Activated CD8-positive, alpha-beta memory T cell treated with anti-CD3 and anti-CD28 coated beads for 1 hour (primary cell): ENCODE measurements at places on chromosomes 3 and 15.

- no peak for DNase-seq
Measured at GRCh38 chr3:139611528-139611927, 66.2 kb downstream of the NMNAT3 start.

GRCh38 chr3:71597286-71597685 is 13.8 kb upstream of the FOXP1 start:
- no peak for DNase-seq

GRCh38 chr15:68991723-68992122 is 22.8 kb upstream of the NOX5 start:
- DNase-seq, result no peak

DNA sequence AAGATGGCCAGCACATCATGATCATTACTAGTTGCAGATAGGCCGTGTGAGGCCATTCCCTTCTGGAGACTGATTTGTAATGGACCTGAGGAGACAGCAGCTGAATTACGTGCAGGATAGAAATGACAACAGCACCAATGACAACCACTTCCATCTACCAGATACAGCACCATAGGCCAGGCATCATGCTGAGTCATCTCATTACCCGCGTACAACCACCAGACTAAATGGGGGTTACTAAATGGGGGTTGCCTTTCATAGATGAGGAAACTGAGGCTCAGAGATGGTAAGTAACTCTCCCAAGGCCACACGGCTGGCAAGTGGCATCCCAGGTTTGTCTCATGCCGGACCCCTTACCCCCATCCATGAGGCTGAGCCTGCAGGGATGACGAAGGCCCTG is 32.8 kb upstream of the FAM107A start:
- DNase-seq, result no peak
